Fibroblast of lung (primary cell): ENCODE measurements at places on chromosomes 3 and 15. TPM values are rescaled to one million over a fixed set of nuclear protein-coding genes. Genes with fewer than 3 reads are reported as not detected.
A peak's percentile ranks its signal among the peaks of the same experiment; 100 is the strongest.

GOLGA6L4 gene
- polyA plus RNA-seq: 0.58 and 0.90 TPM in 2 replicates

ST8SIA2 gene
- polyA plus RNA-seq: not detected in 2 replicates

TICRR gene
- 1.6 and 3.6 TPM in 2 replicates for polyA plus RNA-seq

GPR171 gene
- not detected in 2 replicates for polyA plus RNA-seq

VILL gene
- 1.9 and 2.0 TPM in 2 replicates for polyA plus RNA-seq

HEG1 gene
- polyA plus RNA-seq: 167 and 305 TPM in 2 replicates

DNA sequence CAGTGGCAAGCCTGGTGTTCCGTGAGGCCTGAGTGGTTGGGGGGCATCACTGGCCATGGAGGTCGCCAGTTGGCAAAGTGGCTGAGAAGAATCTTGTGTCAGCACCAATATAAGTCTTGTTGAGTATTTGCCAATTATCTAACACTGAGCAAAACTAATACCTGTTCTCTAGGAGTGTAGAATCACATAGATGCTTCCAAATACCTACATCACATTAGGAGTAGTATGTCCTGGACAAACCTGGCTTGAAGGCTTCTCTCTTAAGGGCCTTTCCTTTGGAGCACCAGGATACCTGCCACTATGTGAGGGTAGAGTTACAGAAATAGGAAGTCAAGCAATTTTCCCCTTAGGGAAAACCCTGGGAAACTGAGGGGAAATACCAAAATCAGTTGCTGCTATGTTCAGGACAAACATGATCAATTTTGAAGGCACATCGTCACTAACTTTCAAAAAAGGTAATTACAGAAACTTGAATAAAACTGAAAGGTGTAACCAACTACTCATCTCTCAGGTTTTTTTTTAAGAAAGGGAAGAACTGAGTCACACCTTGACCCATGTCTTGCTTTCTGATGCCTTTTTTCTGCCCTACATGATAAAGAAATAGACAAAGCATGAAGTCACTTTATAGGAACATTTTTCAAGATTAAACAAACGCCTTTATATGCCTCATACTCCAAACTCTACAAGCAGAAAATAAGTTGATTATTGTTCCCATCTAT is 100.4 kb downstream of the IMPG2 start:
- H3K27me3 ChIP-seq: no peaks in the 10 kb centered on the region
- no peaks in the 10 kb centered on the region for H3K36me3 ChIP-seq
- no peak for DNase-seq
- H3K27ac ChIP-seq: no peak overlapping the region
- H3K4me3 ChIP-seq: no peak overlapping the region

GRCh38 chr3:150756491-150757059 is 6.4 kb downstream of the SIAH2 start:
- H3K27ac ChIP-seq: no peak overlapping the region
- no peak for DNase-seq
- H3K4me3 ChIP-seq: no peak overlapping the region
- peaks cover 5% of the 10 kb centered on the region for H3K36me3 ChIP-seq
- H3K4me1 ChIP-seq: peaks cover 3% of the 10 kb centered on the region

GRCh38 chr3:53643757-53644156 is 149.3 kb downstream of the CACNA1D start:
- H3K27me3 ChIP-seq: no peaks in the 10 kb centered on the region
- no peaks in the 10 kb centered on the region for H3K4me1 ChIP-seq
- no peaks in the 10 kb centered on the region for H3K36me3 ChIP-seq
- H3K27ac ChIP-seq: no peak overlapping the region

DNA sequence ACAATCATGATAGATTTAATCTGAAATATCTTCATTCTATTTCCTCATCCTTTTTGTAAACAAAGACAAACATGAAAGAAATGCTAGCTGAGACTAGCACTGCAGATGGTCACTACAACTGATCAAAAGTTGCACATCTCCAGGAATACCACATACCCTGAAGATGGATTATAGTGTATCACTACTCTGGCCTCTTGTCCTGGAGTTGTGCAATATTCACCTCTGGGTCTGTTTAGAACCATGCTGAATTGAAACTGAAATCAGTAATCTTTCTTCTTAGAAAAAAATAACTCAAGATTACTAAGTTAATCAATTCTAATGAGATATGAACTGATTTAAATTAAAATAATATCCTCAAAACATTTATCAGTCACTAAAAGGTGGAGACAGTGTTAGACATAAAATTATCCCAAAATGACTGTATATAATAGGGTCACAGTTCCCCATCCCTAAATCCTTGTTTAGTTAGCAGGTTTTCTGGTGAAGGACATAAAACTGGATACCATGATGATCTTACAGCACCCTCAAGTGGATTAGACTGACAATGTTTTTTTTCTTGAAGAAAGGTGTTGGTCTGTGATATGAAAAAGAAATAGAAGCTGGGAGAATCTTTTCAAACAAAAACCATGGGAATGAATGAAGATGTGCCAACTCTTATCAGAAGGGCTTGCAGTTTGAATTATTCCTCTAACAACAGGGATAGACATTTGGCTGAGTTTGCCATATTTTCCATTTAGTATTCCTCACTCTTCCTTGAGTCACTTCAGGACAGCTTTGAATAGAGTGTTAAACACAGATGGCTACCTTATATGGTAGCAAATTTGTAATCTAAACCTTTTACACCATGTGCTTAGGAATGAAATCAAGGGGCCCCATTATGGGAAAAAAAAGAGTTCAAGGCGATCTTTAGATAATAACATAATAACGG is 7.1 kb upstream of the TTC14 start:
- DNase-seq: peak; percentile 55
- no peaks in the 10 kb centered on the region for H3K4me1 ChIP-seq
- H3K4me3 ChIP-seq: no peak overlapping the region
- no peaks in the 10 kb centered on the region for H3K36me3 ChIP-seq
- no peaks in the 10 kb centered on the region for H3K27me3 ChIP-seq

DNA sequence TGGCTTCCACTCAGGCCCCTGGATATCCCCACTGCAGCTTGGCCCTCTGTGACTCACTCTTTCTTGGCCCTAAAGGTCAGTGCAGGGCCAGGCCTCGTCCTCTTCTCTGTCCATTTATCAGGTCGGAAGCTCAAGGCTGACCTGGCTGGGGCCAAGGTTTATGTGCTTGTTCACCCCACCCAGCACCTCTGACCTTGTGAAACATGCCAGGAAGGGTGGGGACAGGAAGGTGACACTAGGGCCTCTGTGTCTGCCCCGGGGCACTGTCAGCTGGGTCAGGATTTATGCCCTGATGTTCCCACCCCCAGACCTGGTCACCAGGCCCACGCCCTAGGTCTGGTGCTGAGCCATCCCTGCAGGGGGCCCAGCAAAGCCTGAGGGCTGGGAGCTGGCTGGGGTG is 103.8 kb downstream of the FBLN2 start:
- H3K36me3 ChIP-seq: no peaks in the 10 kb centered on the region
- H3K4me1 ChIP-seq: no peaks in the 10 kb centered on the region
- no peak overlapping the region for H3K4me3 ChIP-seq
- H3K27ac ChIP-seq: no peak overlapping the region
- DNase-seq: no peak

DNA sequence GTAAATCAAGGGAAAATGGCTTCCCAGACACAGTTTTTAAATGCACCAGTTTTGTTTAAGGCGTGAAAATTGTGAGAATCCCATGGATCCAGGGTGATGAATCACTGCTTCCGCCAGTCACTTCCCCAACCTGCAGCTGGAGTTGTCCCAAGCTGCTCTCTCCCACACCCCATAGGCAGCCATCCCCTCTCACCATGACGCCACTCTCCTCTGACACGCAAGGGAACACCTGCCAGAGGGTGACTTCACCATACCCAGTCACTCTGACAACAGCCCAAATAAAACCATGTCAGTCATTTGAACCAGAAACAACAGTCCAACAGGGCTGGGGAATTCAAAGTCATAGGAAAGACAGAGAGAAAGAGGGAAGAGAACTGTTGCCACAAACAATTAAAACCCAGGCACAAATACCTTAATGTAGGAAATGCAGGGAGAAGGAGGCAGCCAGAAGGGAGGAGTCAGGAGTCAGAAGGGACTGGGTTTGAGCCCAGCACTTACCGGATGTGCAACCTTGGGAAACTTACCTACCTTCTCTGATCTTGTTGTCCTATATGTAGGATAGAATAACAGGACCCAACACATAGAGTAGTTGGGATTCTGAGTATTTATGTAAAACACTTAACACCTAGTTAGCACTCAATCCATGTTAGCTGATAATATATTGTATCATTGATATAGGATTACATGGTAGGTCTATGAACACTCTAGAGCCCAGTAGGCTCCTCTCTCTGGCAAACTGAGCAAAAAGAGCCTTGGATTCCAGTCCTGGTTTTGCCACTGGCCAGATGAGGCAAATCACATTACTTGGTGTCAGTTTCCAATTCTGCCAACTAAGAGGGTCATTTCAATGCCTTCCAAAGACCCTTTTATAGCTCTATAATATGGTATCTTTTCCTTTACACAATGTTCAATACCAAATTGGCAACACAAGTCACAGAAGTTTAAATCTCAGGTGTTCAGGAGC is 326.3 kb upstream of the ICE2 start:
- H3K27ac ChIP-seq: no peak overlapping the region
- DNase-seq: peak; percentile 86
- no peaks in the 10 kb centered on the region for H3K27me3 ChIP-seq
- no peaks in the 10 kb centered on the region for H3K4me1 ChIP-seq
- H3K36me3 ChIP-seq: no peaks in the 10 kb centered on the region

GRCh38 chr3:44963571-44964325 is 12.2 kb downstream of the ZDHHC3 start:
- no peak overlapping the region for H3K4me3 ChIP-seq
- DNase-seq: no peak
- H3K4me1 ChIP-seq: peaks cover 3% of the 10 kb centered on the region

- H3K27me3 ChIP-seq: no peaks in the 10 kb centered on the region
- no peaks in the 10 kb centered on the region for H3K36me3 ChIP-seq
- DNase-seq: peak; percentile 87
- H3K4me3 ChIP-seq: no peak overlapping the region
- H3K27ac ChIP-seq: no peak overlapping the region
These were observed 18.6 kb upstream of the AADAC start for GRCh38 chr3:151795276-151795675.

DNA sequence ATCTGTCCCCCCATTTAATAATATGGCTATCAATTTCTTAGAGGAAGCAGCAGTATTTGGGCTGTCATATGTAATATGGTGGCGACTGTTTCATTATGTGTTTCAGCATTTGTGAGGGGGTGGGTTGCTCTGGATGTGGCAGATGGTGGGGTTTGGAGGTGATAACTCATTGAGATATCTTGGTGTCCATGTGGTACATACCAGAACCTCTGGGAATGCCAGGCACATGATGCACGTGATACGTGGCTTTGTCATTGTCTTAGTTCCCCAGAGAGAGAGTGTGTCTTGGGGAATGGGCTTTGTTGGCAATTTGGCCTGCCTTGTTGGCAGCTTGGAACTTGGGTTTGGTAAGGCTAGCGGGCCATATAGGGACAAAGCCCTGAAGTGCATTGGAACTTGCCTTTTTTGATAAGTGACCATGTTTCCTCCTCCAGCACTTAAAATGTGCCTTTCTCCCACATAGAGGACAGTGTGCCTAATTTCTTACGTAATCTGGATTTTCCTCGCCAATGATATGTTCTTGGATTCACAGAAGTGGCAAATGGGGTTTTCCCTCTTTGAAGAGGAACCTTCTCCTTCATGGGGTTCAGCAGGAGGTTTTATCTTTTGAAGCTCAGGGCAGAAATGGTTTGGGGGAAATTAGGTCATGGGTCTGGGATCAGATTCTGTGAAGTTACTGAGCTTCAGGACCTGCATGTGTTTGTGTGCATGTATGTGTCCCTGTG is 79.5 kb downstream of the DNASE1L3 start:
- H3K27ac ChIP-seq: no peak overlapping the region
- no peaks in the 10 kb centered on the region for H3K4me1 ChIP-seq
- no peak overlapping the region for H3K4me3 ChIP-seq
- H3K36me3 ChIP-seq: peaks cover 14% of the 10 kb centered on the region
- DNase-seq: no peak

- no peak overlapping the region for H3K4me3 ChIP-seq
- no peak overlapping the region for H3K27ac ChIP-seq
- peaks cover 4% of the 10 kb centered on the region for H3K4me1 ChIP-seq
- H3K36me3 ChIP-seq: no peaks in the 10 kb centered on the region
- DNase-seq: peak; percentile 91
- no peaks in the 10 kb centered on the region for H3K27me3 ChIP-seq
These were observed 92.3 kb downstream of the RBMS3 start for GRCh38 chr3:29373131-29373680.

GRCh38 chr3:151282921-151283320 is 4.6 kb upstream of the P2RY14 start:
- H3K27ac ChIP-seq: no peak overlapping the region
- no peak overlapping the region for H3K4me3 ChIP-seq
- peak; percentile 49 for DNase-seq
- peaks cover 4% of the 10 kb centered on the region for H3K4me1 ChIP-seq

GRCh38 chr3:188904670-188905069 is 267.1 kb upstream of the TPRG1 start:
- DNase-seq: peak; percentile 74
- peaks cover 11% of the 10 kb centered on the region for H3K4me1 ChIP-seq
- no peaks in the 10 kb centered on the region for H3K36me3 ChIP-seq
- H3K4me3 ChIP-seq: no peak overlapping the region
- no peaks in the 10 kb centered on the region for H3K27me3 ChIP-seq
- H3K27ac ChIP-seq: no peak overlapping the region

- H3K4me3 ChIP-seq: no peak overlapping the region
- H3K4me1 ChIP-seq: no peaks in the 10 kb centered on the region
- no peak overlapping the region for H3K27ac ChIP-seq
- no peaks in the 10 kb centered on the region for H3K36me3 ChIP-seq
- peak; percentile 79 for DNase-seq
These were observed 2.8 kb downstream of the ADAMTS17 start for GRCh38 chr15:100338971-100339444.

DNA sequence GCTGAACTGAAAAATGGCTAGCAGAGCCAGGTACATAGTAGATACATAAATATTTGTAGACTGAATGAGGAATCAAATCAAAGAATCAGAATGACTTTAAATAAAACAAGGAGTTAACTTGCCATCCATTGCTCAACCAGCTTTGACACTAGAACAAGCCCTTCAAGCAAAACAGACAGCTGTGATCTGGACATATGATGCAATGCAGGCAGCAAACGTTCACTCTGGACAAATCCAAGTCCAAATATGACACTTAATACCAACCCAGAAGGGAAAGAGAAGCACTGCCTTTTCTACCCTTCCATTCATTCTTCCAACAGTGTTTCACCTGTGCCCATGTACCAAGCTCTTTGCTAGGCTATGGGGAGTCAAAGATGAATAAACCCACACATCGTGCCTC is 4.5 kb downstream of the THRB start:
- no peaks in the 10 kb centered on the region for H3K4me1 ChIP-seq
- no peaks in the 10 kb centered on the region for H3K36me3 ChIP-seq
- no peaks in the 10 kb centered on the region for H3K27me3 ChIP-seq
- DNase-seq: peak; percentile 59
- no peak overlapping the region for H3K4me3 ChIP-seq
- H3K27ac ChIP-seq: no peak overlapping the region

- no peaks in the 10 kb centered on the region for H3K4me1 ChIP-seq
- no peaks in the 10 kb centered on the region for H3K27me3 ChIP-seq
- no peak overlapping the region for H3K27ac ChIP-seq
- H3K36me3 ChIP-seq: no peaks in the 10 kb centered on the region
These were observed 144.2 kb downstream of the PDCD6IP start for GRCh38 chr3:33942483-33943150.
